ENCODE measurements at places on chromosomes 4 and X.

DNA sequence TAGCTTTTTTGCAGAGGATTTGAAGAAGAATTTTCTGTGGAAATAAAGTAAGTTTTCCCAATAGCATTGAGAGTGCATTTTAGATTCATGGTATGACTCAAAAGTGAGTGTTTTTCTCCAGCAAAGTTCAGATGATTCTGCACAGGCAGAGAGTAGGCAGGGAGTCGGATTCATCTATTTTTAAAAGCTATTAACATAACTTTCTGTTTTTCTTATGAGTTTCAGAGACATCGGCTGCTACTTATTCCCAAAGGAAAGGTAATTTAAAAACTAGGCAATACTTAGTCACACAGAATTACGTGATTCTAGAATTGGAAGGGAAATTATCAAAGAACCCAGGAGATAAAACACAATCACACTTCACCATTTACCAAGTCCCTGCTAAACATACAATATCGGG, 4.4 kb downstream of the CCDC110 start:
- no peak for DNase-seq

DNA sequence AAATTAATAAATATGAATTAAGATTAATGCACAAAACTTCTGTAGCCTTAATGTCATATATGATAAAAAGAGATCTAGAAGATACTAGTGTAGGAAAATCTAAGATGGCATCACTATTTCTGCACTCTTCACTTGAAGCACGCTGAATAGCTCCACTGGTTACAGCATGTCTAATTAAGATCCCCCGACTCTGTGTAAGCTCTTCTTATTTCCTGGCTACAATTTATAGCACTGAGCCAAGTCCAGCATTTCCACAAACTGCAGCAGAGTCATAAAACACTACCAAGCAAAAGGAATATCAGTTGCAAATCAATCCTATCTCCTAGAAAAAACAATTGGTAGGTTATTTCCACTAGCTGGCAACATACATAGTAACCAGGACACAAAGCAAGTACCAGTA, 1.3 kb upstream of the CCNA2 start:
- no peak for DNase-seq

DNA sequence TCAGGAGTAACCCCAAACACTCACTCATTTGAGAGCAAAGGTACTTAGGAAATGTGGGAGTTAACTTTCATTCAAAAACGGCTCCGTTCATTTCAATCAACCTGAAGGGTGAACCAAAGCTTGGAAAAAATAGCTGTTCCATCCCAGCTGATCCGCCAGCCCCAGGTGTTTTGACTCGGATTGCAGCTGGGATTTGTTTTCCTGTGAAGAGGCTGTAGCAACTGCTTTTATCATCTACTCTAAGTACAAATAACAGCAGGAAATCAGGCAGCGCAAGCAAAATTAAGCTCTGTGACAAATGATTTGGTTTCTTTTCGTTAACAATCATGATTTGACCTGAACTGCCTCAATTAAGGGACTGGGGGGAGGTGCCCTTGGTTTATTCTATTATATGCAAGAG, 154.7 kb downstream of the BEND2 start:
- no peak for DNase-seq

- no peak for DNase-seq
Observed at GRCh38 chr4:94461506-94461905, 9.8 kb downstream of the PDLIM5 start.

GRCh38 chr4:174307694-174308093, 24.0 kb downstream of the CEP44 start:
- DNase-seq, result no peak

- DNase-seq, result peak; percentile 24
Observed at GRCh38 chr4:153649572-153649991, 34.5 kb upstream of the TLR2 start.

- DNase-seq, result no peak
Observed at GRCh38 chr4:82362565-82362964, 11.2 kb downstream of the HNRNPD start.

GRCh38 chr4:137610960-137611359, 78.7 kb upstream of the PCDH18 start:
- peak; percentile 31 for DNase-seq

GRCh38 chr4:24973747-24974601, 56.8 kb downstream of the LGI2 start:
- no peak for DNase-seq

DNA sequence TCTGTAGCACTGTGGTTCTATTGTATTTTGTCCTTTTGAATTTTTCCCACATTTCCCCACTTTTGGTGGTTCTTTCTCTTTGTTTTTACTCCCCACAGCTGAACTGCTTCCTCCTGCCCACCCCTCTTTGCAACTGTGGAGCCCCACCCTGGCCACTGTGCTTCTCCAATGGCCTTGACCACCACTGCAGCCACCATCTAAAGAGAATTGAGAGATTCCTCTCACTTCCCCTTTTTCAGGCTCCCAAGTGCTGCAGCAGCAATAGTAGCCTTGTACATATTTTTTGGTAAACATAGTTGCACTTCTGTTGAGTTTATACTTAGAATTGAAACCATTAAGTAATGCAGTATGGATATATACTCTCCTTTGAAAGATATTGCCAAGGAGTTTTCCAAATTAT, 51.3 kb upstream of the FRMPD3 start:
- no peak for DNase-seq

- DNase-seq, result no peak
Observed at GRCh38 chrX:27671234-27671633, 81.1 kb downstream of the DCAF8L2 start.

DNA sequence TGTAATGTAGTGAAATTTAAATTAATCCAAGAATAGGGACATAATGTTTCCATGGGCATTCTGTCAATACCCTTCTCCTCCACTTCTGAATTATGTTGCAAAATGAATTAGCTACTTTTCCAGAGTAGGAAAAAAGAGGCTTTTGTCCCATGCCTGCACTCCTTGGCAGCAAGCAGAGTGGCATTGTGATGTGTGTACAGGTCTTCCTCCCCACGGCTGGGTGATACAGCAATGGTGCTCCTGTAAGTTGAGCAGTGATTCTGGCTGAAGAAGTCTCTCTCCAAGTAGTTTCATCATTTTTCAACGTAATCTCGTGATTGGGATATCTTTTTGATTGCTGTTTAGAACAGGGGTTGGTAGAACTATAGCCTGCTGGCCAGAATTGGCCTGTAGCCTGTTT, 59.9 kb downstream of the KIT start:
- no peak for DNase-seq

DNA sequence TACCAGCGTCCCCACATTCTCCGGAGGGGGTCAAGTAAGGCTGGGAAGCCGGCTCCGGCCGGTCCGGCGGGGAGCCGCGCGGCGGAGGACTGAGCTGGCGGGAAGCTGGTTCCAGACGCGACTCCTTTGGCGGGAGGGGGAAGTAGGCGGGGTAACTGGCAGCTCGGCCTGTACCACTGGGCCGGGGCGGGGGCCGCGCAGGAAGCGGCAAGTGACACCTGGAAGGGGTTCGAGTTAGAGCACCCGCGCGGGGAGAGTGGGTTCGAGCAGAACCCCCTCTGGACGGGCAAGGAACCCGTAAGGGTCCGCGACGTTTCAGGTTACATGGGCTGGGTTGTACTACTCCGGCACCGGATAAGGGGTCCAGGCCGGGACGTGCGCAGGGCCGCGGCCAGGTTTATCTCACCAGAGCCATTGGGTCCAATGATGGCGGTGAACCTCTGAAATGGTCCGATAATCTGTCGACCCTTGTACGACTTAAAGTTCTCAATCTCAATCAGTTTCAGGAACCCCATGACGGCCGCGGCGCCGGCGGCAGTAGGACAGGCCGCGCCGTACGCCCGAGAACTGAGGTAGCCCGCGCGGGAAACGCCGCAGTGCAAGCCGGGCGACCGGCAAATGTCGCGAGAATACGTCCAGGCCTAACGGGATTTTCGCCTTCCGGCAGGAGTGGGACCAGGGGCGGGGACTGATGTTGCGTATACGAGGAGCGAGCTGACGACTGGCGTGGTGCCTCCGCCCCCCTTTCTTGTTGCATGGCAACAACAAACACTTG, at the start of gene SMC1A:
TSS of gene SMC1A (minus strand) at position 569 of the 775 bp plus-strand sequence. CDS start at position 515, 54 bp downstream.
- peak; percentile 97 for DNase-seq

- DNase-seq, result no peak
Observed at GRCh38 chr4:174524242-174524641, 2.0 kb upstream of the HPGD start.

DNA sequence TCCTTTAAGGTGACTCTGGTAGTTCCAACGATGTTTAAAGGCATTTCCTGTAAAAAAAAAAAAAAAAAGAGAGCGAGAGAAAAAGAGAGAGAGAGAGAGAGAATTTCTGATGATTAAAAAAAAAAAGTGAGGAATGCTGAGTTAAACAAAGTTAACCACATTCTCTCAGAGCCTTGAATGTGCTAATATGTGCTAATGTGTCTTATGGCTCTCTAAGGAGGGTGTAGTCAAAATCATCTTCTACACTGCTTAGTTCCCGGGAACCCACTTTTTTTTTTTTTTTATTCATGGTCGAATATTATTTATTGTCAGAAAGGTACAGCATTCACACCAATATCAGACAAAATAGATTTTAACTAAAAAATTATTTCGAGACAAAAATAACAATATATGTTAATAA, 111.7 kb downstream of the SNCA start:
- no peak for DNase-seq

DNA sequence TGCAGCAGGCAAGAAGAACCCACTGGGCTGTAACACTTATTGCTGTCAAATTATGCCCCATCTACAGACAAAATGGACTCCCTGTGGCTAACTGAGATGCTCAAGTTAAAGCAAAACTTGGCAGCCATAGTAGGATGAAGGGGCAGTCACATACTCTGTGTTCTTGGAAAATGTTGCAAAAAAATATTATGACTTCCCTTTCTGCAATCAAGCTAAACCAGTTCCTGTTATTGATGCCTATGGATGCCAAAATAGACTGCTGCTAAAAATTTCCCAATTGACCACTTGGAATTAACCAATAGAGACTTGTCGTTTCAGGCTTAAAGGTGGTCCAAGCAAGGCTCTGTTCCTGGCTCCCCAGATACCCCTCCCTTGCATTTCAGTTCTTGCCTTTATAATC, 49.5 kb downstream of the IQCM start:
- DNase-seq, result no peak

GRCh38 chrX:7266288-7266687, 118.3 kb upstream of the PUDP start:
- DNase-seq, result no peak

- DNase-seq, result no peak
Observed at GRCh38 chrX:129831091-129831885, 12.4 kb downstream of the ZDHHC9 start.

DNA sequence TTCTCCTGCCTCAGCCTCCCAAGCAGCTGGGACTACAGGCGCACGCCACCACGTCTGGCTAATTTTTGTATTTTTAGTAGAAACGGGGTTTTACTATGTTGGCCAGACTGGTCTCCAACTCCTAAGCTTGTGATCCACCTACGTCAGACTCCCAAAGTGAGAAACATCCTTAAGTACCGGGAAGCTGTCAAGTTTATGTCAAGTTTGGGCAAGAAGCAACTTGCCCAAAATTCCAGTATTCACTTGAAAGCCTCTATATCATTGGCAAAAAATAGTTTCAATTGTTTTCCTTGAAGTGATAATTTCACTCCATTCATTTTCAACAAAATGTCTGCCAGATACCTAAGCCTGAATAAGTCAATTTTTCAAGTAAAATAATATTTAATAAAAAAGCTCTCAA, 370.0 kb downstream of the FBXO8 start:
- DNase-seq, result no peak

DNA sequence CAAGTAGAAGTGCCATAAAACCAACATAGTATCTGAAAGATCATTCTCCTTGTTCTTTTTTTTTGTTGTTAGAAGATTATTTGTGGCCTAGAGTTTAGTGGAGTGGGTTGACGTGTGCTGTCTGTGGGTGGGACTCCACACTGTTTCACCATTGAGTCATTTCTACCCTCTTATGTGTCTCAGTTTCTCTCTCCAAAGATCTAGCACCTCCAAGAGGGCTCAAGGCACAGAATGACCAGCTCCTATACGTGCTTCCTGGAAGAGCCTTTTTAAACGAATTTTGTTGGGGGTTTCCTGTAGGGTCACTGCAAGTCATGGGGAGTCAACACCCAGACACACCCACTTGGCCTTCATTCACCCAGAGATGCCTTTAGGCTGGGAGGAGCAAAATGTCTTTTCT, 150.1 kb downstream of the KLF8 start:
- no peak for DNase-seq

DNA sequence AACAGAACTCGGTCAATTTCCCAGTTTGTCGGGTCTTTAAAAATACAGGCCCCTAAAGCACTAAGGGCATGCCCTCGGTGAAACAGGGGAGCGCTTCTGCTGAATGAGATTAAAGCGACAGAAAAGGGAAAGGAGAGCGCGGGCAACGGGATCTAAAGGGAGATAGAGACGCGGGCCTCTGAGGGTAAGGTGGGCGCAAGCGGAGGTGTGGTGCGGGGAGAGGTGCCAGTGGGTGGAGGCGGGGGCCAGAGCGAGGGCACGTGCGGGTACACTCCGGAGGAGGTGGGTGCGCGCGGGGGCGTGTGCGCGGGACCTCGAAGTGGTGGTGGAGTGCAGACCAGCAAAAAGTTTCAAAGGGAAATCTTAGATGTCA, 787 bp upstream of the TET2 start:
- DNase-seq, result no peak

GRCh38 chrX:135481696-135482179, 38.7 kb upstream of the INTS6L start:
- no peak for DNase-seq

DNA sequence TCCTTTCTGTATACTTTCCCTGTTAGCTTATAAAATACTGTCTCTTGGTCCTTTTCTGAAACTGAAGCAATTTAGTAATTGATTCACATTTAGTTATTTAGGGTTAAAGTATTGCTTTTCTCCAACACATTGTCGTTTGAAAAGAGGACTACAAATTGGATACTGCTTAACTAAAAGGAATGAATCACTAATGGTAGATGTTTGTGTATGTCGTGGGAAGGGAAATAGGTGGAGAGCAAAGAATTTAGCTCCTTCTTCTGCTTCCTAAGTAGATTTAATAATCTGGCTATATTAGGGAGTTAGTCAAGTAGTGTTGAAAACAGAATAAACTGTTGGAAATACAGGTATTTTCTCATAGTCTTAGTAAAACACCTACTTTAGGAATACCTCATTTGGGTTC, 27.9 kb downstream of the SLAIN2 start:
- peak; percentile 36 for DNase-seq

DNA sequence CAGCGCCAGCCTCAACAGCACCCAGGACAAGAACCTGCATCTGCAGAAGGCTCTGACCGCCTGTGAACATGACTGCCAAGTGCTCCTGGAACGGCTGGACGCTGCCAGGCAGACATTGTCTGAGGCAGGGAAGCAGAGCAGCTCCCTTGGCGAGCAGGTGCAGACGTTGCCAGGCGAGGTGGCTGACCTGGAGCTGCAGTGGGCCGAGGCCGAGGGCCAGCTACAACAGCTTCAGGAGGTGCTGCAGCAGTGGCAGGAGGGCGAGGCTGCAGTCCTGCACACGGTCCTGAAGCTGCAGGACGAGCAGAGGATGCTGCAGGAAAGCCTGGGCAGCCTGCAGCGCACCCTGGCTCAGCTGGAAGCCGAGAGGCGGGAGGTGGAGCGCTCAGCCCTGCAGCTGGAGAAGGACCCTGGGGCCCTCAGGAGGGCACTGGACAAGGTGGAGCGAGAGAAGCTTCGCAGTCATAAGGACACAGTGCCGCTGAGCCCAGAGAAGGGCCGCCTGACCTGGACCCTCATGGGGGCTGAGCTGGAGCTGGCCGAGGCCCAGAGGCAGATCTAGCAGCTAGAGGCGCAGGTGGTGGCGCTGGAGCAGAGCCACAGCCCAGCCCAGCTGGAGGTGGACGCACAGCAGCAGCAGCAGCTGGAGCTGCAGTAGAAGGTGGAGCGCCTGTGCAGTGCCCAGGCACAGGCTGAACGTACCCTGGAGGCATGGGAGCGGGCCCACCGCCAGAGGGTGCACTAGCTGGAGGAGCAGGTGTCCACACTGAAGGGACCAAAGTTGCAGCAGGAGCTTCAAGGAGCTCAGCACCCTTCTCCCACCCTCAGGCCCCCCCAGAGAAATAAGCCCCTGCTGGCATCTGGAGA, 16.4 kb downstream of the SMIM10L2A start:
- no peak for DNase-seq

All from fibroblast of pulmonary artery (primary cell).